ENCODE measurements at places on chromosomes 13 and 19.
A peak's percentile ranks its signal among the peaks of the same experiment; 100 is the strongest.

DNA sequence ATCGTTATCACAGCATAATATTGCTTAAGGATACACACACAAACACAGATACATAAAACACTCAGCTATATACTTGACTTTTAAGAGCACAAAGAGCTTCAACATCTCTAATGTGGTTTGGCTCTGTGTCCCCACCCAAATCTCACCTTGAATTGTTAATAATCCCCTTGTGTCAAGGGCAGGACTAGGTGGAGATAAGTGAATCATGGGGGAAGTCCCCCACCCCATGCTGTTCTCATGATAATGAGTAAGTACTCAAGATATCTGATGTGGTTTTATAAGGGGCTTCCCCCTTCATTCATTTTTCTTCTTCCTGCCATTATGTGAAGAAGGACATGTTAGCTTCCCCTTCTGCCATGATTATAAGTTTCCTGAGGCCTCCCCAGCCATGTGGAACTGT is 481.4 kb downstream of the PCDH9 start:
- DNase-seq = no peak

GRCh38 chr13:99967869-99968520 is 3.6 kb downstream of the ZIC5 start:
- no peak for DNase-seq

GRCh38 chr13:43227721-43228120 is 204.3 kb downstream of the DNAJC15 start:
- no peak for DNase-seq

GRCh38 chr13:101751488-101751887 is 299.0 kb downstream of the ITGBL1 start:
- no peak for DNase-seq

DNA sequence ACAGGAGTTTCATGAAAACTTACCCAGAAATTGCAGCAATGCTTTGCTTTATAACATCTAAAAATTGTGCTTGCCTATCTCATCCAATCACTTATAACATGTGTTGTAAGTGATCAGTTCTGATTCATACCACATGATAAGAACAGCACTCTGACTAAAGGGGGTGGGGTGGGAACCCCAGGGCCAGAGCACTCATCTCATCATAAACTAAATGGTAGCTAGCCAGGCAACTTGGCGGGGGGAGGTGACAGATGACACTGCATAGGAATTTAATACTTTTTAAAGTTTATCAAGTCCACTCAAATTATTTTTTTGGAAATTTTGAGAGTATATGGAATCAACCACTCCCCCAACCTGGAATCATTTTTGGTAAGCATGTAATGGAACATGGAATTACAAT is 42.1 kb downstream of the FOXO1 start:
- peak; percentile 46 for DNase-seq

DNA sequence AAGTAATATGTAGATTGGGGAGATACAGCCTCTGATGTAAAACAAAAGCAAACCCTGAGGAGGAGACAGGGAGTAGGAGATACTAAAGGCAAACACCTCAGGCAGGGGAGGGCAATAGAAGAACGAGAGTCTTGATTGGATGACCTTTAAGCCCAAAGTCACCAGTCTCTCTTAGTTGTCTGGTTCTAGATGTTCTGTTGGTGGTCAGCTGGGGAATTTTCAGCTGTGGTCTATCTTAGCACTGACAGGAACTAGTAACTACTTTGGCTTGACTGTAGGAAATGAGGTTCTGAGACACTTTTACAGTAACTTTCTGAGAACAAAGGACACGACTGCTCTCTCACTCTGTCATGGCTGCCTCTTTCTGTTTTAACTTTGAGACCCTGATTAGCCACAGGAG is 290.7 kb upstream of the MIR17HG start:
- no peak for DNase-seq

DNA sequence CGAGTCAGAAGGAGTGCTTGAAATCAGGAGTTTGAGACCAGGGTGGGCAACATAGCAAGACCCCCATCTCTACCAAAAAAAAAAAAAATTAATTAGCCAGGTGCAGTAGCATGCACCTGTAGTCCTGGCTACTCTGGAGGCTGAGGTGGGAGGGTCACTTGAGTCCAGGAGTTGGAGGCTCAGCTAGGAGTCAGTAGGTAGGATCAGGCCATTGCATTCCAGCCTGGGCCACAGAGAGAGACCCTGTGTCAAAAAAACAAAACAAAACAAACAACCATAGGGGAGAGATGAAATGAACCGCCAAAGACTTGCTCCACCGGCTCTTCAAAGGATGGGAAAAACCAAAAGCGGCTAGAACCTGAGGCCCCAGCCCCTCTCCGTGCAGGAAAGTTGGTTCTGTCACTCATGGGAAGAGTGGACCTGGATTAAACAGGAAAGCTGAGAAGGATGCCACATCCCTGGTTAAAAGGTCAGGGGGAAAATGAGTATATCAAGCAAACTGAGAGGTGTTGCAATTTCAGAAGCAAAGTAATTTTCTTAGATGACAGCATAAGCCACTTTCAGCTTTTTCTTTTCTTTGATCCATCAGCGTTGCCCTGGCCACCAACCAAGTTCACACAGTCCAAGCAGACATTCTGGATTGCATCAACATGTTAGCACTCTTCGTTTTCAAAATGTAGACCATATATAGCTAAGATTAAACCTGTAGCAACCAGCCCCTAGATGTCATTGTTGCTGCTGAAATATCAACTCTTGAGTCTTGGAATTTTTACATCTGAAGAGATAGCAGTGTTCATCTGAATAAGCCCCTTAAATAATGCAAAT is 8.9 kb upstream of the ZNF507 start:
- no peak for DNase-seq

DNA sequence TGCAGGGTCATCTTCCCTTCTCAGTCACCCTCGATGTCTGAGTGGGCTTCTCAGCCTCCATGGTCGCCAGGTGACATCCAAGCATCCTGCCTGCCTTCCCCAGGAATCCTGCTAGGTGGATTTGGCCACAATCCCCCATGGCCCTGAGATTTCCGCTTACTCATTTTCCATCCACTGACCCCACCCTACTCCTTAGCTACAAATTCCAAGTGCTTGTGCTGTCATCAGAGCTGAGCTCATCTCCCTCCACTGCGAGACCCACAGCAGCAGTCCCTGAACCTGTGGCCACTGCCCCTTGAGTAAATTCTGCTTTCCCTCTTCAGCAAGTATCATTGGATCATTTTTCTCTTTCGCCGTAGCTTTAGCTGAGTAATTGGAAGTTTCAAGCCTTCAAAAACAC is 90.5 kb upstream of the ANKRD10 start:
- DNase-seq = no peak

GRCh38 chr13:80022146-80022545 is 318.8 kb downstream of the SPRY2 start:
- DNase-seq = no peak

DNA sequence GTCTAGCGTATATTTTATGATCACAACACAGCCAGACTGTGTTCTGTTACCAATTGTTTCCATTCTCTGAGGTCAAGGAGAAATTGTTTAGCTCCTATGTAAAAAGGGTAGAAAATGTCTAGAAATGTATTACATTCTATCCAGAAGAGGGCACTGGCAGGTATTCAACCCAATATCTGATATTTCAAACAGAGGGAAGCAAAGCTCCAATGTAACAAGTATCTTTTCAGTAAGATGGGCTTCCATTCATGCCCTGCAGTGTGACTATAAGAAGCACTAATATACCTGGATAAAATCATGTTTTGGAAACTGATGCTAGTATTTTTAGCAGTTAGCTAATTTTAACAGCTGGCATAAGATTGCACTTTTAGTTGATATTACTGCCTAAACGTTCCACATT is 312.7 kb downstream of the FGF14 start:
- no peak for DNase-seq

GRCh38 chr19:16604615-16605014 is 23.4 kb downstream of the MED26 start:
- no peak for DNase-seq

DNA sequence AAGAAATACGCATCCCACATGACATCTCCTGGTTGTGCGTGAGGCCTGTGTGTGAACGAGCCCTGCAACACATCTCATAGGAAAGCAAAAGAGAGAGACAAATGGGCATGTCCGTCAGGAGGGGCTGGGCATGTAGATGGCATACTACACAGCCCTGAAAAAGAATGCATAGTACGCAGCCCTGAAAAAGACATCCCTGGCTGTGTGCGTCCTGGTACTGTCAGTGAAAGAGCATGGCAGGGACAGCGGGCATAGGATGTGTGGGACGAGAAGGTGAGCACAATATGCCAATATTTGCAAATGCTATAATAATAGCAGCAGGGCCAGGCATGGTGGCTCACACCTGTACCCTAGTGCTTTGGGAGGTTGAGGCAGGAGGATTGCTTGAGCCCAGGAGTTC is 28.6 kb downstream of the PTPRS start:
- no peak for DNase-seq

DNA sequence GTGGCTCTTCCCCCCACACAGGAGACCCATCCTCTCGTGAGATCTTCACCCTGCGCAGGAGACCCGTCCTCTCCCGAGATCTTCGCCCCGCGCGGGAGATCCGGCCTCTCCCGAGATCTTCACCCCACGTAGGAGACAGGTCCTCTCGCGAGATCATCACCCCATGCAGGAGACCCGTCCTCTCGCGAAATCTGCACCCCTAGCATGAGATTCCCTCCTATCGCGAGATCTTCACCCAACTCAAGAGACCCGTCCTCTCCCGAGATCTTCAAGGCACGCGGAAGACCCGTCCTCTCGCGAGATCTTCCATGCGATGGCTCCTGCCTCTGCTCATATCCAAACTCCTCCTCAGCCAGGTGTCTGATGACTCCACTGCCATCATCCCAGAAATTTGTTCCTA is 24.3 kb downstream of the LAIR2 start:
- DNase-seq = no peak

DNA sequence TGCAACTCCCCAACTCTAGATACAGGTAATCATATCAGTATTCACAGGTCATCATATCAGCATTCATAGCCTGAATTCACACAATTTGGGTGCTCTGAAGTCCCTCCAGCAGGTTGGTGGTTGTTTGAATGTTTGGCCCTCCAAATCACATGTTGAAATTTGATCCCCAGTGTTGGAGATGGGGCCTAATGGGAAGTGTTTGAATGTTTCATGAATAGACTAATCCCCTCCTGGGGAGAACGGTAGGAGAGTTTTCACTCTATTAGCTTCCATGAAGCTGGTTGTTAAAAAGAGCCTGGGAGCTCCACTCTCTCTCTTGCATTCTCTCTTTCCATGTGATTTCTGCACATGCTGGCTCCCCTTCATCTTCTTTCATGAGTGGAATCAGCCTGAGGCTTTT is 288.6 kb upstream of the PCDH9 start:
- DNase-seq = no peak

DNA sequence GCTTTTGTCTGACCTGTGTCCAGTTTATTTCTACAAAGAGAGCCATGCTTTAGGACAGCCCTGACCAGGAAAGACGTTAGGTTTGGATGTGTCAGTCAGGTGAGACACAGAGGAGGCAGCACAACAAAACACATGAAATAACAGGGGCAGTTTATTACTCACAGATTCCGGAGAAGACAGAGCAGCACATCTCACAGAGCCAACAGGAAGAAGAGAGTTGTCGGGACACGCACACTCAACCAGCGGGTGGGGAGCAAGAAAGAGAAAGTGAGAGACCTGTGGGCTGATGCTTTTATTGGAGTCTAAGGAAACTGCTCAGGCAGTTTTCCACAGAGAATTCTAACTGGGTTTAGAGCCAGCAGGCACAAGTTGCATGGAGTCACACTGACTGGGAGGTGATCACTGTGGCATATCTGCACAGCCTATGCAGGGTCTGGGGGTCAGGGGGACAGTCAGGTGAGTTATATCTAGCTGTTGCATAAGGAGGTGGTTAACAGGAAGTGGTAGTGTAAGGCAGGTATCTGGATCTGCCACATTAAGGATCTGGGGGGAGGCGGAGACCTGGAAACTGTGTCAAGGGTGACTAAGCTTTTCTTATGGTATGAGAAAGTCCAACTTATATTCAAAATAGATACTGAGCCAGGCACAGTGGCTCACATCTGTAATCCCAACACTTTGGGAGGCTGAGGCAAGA is 24.1 kb upstream of the CEACAM20 start:
- DNase-seq = no peak

- DNase-seq = no peak
These were observed 272.0 kb downstream of the UQCRFS1 start for GRCh38 chr19:28940751-28941500.
